ENCODE measurements at places on chromosomes 6 and 20. TPM values are rescaled to one million over a fixed set of nuclear protein-coding genes. Genes with fewer than 3 reads are reported as not detected.
A peak's percentile ranks its signal among the peaks of the same experiment; 100 is the strongest.

DNA sequence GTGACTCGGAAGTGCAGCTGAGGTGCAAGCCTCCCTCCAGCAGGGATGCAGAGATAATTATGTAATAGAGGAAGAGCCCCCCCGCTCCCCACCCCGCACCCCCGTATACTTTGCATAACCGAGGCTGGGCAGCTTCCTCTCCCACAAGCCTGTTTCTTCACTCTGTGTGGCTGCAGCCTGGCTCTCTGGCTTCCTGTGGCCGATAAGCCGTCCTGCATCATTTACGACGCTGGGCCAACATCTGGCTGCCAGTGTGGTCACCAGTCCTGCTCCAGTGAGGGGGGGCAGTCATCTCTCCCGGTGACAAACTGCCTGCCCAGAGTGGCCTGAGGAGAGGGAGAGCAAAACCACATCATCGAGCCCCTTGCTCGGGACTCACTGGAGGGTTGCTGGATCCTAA lies 59.2 kb downstream of the RBM38 start:
- peak; percentile 39 for DNase-seq

DNA sequence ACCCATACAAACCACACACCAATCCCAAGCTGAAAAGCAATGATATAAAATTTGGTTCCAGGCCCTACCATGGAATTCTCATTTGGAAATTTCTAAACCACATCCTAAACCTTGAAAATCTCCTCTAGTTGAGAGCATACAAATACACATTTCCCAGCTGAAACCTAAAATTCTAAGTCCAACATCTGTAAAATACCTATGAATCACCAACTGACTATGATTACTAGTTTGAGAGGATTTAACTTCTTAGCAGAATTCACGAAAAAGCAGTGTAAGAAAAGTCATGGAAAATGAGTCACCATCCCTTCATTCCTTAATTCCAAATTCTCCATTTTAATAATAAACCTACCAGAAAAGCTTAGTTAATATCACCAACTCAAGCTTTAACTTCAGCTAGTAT lies 15.4 kb downstream of the RANBP9 start:
- no peak for DNase-seq

Gene SIRPB1
- total RNA-seq = 2.6 TPM

GRCh38 chr20:57346477-57346876 lies 4.6 kb upstream of the RAE1 start:
- DNase-seq = peak; percentile 78

DNA sequence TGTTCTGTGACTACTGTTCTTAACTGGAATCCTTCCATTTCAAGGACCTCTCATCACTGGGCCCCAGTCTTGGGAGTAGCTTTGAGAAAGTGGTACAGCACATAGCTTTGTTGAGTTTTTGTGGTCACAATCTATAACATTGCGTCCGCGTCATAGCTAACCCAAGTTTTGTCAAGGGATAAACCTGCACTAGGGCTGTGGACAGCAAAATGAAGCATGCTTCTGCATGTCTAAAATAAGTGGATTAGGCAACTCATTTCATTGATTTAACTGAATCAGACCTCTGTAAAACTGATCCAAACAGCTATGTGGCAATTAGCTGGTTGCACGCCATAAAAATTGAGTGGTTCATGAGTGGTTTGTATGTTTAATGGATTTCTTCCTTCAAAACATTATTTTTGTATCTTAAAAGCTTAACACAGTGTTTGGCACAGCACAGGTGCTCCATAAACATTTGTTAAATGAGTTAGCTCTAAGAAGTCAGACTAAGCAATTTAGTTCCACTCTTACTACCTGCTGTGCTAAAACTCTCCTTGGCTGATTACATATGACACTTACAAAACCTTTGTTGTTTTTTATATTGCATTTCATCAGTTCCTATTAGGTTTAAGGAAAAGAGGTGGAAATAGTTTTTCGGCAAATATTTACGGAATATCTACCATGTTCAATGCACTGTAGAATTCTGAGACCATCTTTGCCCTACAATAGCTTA lies 160.3 kb upstream of the ATXN1 start:
- no peak for DNase-seq

Gene TTPAL
- 36.8 TPM for total RNA-seq

GRCh38 chr6:62371453-62372210 lies 85.6 kb upstream of the KHDRBS2 start:
- no peak for DNase-seq

- DNase-seq = no peak
These were observed 260.7 kb upstream of the MAN1A1 start for GRCh38 chr6:119610265-119610664.

DNA sequence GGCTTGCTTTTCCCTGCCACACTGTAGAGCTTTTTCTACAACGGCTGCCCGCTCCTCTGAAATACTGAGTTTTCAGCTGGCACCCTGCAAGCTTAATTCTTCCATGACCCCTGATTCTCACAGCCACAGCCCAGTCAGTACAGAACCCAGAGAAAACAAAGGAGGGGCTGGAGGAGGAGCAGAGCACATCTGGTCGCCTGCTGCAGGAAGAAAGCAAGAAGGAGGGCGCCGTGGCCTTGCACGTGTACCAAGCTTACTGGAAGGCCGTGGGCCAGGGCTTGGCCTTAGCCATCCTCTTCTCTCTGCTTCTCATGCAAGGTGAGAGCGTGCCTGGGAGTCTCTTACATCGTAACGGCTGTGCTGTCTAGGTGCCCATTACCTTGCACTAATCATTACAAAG lies 11.3 kb downstream of the DLK2 start:
- DNase-seq = no peak

Gene VSX1
- not detected for total RNA-seq

Gene PPDPF
- total RNA-seq = 301 TPM

DNA sequence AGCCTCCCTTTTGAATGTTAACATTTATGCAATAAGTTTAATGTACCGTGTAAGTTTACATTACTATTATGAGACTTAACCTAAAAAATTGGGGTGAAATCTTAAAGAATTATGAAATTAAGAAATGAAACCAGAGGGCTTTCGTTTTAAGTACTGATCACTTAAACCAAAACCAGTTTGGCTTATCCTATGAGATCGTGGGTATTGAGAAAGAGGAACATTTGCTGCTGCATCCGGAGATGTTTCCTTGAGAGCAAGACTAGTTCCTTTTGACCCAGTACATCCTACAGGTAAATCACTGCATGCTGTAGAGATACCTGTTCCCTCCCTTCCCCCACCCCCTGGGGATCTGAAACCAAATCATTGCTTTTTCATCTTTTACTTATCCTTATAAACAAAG lies 201.3 kb downstream of the ESR1 start:
- no peak for DNase-seq

GRCh38 chr6:166179704-166180103 lies 12.1 kb upstream of the TBXT start:
- no peak for DNase-seq
